PC-9 (cell line): ENCODE measurements at places on chromosomes 3 and 15.

- DNase-seq: no peak
Measured at GRCh38 chr3:169072494-169072893, 591.0 kb downstream of the MECOM start.

- DNase-seq: no peak
Measured at GRCh38 chr15:40067921-40068624, 29.1 kb upstream of the SRP14 start.

DNA sequence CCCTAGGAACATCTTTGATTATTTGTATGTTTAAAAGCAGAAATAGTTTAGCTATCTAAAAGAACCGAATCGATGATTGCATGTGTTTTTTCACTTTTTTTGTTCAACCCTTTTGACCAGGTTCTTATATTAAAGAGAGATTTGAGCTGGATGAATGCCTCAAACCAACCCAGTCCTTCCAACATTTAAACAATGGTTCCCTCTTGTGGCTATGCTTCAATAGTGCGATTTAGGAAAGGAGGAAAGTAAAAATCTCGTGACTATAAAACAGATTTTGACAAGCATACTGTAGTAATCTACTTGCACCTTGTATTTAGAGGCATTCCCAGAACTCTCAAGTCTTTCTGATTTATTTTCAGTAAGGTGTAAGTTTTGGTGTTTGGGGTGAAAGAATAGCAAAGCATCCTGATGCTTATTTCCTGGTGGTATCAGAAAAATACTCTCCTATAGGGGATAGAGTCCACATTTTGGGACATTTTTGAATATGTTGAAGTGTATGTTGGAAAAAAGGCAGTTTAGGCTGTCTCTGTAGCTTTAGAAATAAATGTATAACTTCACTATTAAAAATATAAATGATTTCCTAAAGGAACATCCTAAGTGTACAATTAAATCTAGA lies 159.6 kb upstream of the KCNH8 start:
- DNase-seq: no peak

- DNase-seq: no peak
Measured at GRCh38 chr3:155554777-155555451, 190.0 kb downstream of the PLCH1 start.

- no peak for DNase-seq
Measured at GRCh38 chr3:89392991-89393390, 285.6 kb downstream of the EPHA3 start.

GRCh38 chr3:178518660-178519396 lies 17.4 kb upstream of the KCNMB2 start:
- peak; percentile 44 for DNase-seq

GRCh38 chr15:100987143-100987542 lies 68.0 kb downstream of the LRRK1 start:
- no peak for DNase-seq

DNA sequence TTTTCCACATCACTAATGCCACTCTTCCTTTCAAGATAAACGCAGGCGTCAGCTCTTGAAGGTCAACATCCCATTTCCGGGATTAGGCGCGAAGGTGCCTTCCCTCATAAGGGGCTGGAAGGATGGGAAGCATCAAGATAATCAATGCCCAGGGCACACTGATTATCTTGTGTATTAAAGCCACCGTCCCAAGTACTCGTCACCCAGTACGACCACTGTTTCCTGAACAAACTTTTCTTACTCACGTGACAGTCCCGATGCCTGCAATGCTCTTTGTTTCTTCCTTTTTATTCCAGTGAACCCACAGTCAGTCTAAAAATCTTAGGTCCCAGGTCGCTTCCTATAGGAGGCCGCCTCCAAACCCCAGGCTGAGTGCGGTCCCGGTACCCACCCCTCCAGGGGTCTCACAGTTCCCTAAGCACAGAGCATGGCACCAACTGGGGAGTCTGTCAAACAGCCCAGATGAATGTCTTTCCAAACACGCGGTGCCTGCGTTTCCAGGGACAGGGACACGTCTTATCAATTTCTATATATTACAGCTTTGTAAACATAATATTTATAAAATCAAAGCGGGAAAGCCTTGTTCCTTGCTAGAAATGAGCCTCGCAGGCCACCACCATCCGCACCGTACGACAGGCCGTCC lies 589 bp downstream of the ANAPC13 start:
- no peak for DNase-seq

DNA sequence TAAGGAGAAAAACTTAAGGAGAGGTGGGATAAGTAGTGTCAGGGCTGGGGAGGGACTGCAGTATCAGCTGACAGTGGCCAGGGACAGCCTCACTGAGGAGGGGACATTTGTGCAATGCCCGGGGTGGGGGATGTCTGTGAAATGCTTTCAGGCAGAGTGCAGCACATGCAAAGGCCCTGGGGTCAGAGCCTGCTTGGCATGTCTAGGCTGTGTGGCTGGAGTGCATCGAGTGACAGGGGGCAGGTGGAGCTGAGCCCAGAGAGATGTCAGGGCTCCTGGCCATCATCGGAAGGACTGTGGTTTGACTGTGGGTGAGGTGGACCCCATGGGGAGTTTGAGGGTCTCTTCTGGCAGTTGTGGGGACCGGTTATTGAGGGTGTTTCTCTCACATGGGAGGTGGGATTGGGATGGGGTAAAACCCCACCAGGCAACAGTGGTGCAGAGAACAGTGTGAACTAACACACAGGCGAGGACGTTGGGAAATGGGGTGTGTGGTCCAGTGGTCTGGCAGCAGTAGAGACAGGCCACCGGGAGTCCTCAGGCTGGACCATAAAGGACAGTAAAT lies 61.2 kb downstream of the FBLN2 start:
- no peak for DNase-seq

GRCh38 chr3:150050510-150050909 lies 79.8 kb upstream of the PFN2 start:
- DNase-seq: no peak

DNA sequence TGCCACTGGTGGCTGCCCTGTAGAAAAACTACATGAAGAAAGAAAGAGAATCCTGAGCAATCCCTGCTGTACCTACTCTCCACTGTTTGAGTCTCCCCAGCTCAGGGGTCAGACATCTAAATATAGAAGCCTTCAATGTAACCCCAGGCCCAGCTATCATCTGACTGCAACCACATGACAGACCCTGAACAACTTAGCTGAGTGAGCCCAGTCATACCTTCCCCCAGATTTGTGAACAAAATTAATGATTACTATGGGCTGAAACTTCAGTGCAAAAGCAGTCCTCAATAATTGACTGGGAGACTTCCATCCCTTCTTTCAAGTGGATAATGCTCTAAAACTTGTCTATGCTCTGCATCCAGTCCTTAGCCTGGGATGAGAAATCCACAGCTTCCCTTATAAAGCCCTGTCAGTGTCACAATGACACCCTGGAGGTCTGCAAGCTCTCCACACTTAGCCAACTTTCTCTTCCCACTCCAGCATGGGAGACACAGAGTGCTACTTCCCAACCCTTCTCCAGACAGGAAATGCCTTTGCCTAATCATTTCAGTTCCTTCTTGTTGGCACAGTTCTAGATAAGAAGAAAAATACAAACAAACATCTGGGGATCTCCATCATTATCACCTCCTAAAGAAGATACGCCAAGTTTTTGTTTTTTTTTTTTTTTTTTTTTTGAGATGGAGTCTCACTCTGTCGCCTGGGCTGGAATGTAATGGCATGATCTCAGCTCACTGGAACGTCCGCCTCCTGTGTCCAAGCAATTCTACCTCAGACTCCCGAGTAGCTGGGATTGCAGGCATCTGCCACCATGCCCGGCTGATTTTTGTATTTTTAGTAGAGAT lies 198.5 kb upstream of the GADL1 start:
- DNase-seq: peak; percentile 7

DNA sequence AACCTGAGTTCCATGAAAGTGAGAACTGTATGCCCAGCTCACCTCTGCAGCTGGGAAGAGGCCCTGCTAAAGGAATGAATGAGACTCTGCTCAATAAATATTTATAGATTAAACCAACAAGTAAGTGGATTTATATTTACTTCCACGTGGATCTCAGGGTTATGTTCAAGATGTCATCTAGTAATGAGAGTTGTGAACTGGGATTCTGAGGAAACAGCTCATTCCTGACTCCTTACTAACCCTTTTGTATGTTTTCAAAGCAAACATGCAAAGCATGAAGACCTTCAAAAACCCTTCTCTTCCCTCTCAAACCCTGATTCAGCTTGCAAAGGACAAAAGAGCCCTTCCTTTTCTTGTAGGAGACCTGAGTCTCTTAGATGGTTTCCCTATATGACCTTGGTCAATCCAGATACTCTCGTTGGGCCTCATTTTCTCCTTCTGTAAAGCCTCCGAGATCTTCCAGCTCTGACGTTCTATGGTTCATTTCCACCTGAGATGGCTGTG lies 53.4 kb downstream of the LSM3 start:
- DNase-seq: no peak

DNA sequence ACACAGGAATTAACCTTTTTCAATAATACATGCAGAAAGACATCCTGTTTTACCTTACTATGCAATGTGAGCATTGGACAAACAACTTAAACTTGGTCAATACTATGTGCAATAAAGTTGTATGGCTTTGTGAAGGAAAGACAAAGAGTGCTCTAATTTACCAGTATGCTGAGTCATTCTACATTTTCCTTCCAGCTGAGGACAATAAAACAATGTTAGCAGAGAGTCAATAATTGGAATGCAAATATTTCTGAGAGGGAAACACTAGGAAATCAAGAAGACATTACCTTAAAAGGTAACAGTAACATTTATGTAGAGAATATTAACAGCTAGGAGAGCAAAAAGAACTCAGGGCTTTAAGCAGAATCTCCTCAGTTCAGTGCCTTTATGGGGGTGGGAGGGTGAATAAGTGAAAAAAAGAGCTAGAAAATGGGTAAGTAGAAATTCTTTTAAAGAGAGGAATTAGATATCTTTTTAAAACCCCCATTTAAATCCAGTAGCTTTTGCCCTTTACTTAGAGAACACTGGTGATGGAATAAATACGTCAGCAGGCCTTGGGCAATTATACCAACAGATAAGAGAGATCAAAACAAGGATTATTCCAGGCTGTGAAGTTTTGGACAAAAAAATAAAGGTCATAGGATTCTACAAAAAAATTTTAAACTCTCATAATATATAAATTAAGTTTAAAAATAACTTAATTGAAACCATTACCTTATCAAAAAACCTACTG lies 11.6 kb upstream of the HGD start:
- no peak for DNase-seq

GRCh38 chr3:45011756-45012508 lies 14.2 kb upstream of the CLEC3B start:
- DNase-seq: no peak

GRCh38 chr3:73449774-73450173 lies 175.0 kb downstream of the PDZRN3 start:
- no peak for DNase-seq

DNA sequence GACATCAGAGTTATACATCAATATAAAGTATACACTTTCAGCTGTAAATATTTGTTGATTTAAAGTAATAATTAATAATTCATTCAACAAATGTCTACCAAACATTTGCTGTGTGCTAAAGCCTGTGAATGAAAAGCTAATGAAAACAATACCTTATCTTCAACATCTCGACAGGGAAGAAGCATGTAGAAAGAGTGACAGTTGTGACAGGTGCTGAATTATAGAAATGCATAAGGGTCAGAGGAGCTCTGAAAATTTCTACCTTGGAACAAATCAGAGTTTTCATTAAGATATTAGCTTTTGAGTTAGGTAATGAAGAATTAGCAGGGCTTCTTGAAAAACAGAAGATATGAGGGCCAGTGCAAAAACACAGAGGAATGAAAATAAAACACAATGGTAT lies 739.2 kb downstream of the VGLL3 start:
- no peak for DNase-seq

DNA sequence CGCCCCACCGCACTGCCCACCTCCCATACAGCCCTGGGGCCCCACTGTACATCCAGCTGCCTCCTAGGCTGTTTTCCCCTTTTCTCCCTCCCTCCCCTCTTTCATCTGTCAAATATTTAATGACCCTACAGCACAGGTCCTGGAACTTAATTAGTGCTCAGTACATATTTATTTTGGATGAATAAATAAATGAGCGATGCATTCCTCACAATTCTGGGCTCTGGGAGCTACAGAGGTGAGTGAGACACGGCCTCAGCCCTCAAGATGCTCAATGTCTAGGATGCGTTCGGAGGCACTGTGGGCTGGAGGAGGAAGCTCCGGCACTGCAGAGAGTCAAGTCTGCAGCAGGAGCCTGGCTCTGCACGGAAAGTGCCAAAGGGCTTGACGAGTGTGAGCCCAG lies 175.0 kb downstream of the FAM43A start:
- DNase-seq: no peak

DNA sequence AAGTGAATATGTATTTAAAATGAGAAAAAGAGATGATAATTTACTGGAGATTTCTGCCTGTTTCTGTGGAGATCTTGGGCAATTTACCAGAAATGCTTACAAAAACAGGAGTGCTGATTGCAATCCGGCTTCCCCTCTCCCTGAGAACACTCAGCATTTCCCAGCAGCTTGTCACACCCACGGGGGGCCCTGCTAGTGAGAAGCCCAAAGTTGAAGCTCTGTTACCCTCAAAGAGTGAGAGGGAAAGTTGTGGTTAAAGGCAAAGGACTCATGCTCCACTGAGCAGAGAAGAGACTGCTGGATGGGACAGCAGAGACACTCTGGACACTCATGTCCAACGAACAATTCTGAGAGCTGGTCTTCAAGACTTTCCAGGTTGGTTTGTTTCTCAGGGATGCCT lies 2.9 kb downstream of the MCTP2 start:
- no peak for DNase-seq

- no peak for DNase-seq
Measured at GRCh38 chr15:78093242-78094020, 1.1 kb downstream of the SH2D7 start.

DNA sequence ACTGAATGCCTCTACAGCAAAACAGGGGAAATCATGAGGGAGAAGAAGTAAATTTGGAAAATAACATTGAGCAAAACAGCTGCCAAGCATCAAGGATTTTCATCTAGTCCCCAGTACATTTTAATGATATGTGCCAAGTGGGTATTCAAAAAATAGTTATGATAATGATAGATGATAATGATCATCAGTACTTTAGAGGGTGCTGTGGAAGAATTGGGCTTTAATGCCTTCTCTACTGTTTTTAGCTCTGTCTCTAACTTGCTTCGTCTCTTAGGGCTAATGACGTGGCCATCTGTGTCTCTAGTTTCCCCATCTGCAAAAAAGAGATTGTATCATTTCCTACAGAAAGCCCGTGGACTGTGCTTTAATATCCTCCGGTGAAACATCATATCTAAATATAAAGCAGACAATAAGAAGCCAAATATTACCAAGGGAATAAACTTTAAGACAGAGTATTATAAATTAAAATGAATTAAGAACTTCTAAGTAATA lies 10.2 kb upstream of the FSIP1 start:
- no peak for DNase-seq

DNA sequence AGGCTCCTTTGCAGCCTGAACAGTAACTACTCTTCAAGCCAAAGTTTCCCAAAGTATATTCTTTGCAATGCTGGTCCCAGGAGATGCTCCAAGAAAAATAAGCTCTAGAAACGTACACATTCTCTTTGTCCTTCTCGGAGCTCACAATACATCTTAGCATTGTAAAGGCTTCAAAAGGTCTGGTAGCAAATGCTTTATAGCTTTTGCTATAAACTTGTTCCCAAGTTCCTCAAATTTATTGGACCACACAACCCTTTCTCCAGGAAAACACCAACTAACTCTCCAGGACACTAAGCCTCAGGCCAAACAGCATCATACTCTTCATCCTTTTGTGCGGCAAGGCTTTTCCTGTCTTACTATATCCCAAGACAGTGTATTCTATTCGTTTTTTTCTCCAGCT lies 455.6 kb upstream of the PROK2 start:
- no peak for DNase-seq

GRCh38 chr3:123809597-123809996 lies 74.5 kb downstream of the MYLK start:
- no peak for DNase-seq
